ENCODE measurements at places on chromosomes 5 and 9. TPM values are rescaled to one million over a fixed set of nuclear protein-coding genes. Genes with fewer than 3 reads are reported as not detected.

The TMED9 gene
- 205 TPM for total RNA-seq

The NSD1 gene
- 171 TPM for total RNA-seq

DNA sequence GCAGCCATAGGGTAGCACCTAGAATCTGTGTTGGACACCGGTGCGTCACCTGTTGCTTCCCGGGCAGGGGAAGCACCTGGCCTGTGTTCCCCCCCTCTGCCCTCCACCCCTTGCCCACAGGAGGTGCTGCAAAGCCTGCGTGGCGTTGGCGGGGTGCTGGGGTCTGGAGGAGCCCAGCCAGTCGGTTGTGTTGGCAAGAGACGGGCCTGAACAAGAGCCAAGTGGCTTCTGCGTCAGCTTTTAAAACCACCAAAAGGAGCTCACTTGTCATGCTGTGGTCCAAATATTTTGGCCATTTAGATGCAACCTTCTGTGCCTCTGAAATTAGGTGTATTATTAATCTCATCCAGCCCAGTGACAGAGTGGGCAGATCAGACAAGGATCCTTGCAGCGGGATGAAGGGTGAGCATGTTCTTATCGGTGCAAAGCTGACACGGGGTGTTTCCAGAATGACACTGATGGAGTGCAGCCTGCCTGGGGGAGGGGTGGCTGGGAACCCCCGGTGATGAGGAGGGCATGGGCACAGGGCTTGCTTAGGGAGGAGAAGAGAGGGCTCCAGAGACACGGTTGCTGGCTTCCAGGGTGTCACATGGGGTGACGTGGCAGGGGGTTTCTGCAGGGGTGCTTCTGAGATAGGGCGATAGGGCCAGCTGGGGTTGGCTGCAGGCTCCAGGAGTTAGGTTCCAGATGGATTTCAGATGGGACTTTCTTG, 9.7 kb upstream of the RXRA start:
- H3K36me3 ChIP-seq = no peaks in the 10 kb centered on the region
- H3K4me1 ChIP-seq = peaks cover 9% of the 10 kb centered on the region
- no peak overlapping the region for H3K27ac ChIP-seq
- no peaks in the 10 kb centered on the region for H3K27me3 ChIP-seq

DNA sequence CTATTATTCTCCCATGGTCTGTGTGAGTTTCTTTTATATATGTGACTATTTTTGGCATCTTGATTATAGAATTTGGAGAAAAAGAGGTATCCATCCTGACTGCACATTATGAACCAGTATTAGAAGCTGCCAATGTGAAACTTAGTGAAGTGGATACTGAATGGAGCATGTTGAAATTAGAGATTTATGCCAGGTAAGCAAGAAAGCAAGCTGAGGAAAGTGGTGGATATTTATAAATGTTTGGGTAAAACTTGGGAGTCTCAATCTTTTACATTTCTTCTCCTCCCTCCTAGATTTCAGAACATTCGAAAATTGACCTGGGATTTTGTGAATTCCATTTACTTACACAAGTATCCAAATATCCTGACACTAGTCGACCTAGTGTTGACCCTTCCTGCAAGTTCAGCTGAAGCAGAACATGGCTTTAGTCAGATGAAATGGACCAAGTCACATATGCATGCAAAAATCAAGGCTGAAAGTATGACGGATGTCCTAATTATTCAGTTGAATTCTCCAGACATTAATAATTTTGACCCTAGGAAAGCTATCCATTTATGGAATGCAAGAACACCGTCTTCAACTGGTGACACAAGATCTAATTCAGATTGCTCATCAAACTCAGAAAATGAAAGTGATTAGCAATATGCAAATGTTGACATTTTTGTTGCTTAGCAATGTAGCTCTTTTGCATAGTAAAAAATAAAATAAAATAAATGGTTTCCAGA, 66.8 kb upstream of the IL7R start:
- H3K36me3 ChIP-seq = no peaks in the 10 kb centered on the region
- H3K27me3 ChIP-seq = no peaks in the 10 kb centered on the region
- no peak for DNase-seq
- no peak overlapping the region for H3K27ac ChIP-seq

DNA sequence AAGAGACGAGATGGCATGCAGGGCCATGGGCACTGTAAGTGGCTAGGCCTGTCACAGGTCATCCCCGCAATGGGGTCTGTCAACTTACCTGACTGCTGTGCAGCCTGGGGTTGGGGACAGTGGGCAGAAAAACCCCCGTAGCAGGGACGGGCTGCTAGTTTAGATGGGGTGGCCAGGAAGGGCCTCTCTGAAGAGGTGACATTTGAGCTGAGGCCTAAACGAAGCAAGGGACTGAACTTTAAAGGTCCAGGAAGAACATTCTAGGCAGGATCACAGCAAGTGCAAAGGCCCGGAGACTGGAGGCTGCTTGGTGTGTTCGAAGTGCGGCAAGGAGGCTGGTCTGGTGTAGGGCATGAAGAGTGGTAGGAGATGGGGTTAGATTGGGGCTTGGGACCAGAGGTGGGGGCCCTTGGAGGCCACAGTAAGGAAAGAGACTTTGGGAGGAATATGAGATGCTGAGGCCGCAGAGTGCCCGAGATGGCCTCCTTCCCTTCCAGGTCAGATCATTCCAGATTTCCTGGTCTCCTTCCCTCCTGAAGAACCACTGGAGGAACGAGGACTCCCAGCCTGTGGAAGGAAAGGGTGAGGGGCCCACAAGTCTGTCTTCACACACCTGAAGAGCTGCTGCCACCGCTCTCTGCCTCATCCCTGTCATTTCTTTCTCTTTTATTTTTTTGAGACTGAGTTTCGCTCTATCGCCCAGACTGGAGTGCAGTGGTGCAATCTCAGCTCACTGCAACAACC, 37.9 kb upstream of the SH3PXD2B start:
- no peaks in the 10 kb centered on the region for H3K27me3 ChIP-seq
- H3K27ac ChIP-seq = no peak overlapping the region
- no peaks in the 10 kb centered on the region for H3K4me1 ChIP-seq
- DNase-seq = peak; percentile 15
- no peaks in the 10 kb centered on the region for H3K36me3 ChIP-seq
